ENCODE measurements at places on chromosomes 3 and 15. TPM values are rescaled to one million over a fixed set of nuclear protein-coding genes. Genes with fewer than 3 reads are reported as not detected.

DNA sequence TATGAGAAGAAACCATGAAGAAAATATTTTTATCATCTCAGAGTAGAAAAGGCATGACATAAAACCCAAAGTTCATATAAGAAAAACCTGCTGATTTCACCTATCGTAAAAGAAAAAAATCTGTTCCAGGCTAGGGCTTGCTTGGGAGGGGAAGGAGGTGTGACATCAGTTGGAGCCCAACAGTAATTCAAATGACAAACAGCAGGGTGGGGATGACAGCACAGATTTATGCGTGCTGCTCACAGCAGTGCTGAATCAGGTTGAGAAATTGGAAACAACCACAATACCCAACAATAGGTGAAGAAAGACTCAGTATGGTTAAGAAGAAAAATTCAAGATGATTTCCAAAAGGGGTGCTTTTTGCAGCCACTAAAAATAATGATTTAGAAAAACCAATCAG, 172.4 kb downstream of the PDE8A start:
- no peak for ATAC-seq

DNA sequence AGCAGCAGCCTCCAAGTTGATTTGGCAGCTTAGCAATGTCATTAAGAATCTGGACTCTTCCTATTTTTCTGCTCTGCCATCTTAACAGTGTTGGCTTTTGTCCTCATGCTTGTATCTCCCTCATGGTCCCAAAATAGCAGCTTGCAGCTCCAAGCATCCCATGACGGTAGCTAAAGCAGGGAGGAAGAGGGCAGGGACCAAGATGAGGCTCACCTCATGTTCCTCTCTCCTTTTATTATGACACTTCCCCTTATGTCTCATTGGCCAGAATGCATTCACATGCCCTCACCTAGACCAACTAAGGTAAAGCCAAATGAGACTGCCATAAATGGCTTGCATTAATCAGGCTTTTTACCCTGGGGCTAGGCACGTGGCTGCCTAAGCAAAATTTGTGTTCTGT, 382.4 kb downstream of the SHQ1 start:
- ATAC-seq: no peak

GRCh38 chr3:43606284-43606683, 15.5 kb downstream of the ANO10 start:
- no peak for ATAC-seq

DNA sequence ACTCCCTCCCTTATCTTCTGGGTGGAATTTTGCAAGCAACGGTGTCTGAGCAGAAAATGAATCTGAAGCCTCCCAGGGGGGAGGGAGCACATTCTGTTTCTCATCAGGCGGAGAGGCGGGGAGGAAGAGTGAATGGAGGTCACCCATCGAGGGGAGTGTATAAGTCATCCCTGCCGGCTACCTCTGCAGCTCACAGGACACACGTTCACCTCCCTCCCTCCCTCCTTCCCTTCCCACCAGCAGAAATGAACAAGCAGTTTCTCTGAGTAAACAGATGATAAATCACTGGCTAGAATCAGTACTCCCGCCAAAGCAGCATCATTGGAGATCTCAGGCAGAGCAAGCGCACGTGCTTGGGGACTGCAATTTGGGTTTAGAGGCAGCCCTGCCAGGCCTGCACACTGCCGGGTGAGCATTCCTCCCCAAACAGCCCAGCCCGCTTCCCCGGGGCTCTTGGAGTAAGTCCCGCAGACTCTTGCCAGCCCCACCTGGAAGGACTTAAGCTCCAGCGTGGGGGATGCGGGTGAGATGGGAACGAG, 38.3 kb downstream of the CPN2 start:
- peak; percentile 60 for ATAC-seq

GRCh38 chr3:184295771-184296170, 3.3 kb upstream of the PSMD2 start:
- ATAC-seq: no peak

The GABRR3 gene
- total RNA-seq: not detected

GRCh38 chr3:32455609-32456428, 46.8 kb downstream of the CMTM6 start:
- ATAC-seq: no peak

DNA sequence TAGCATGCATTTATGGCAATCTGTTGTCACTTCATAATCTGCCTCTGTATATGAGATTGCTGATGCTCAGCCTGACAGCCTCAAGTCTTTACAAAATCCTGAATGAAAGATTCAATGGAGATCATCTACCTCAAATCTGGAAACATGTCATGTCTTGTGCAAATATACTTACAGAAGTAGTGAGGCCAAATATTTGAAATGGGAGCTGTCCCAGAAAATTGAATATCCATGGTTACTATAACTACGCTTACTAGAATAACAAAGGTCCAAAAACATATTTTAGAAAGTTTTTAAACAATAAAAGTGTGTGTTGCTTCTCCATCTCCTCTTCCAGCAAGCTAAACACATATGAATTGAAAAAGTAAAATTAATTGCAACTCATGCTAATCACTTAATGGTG, 133.2 kb upstream of the DPH6 start:
- no peak for ATAC-seq

GRCh38 chr15:72554471-72555425, 80.6 kb downstream of the ARIH1 start:
- ATAC-seq: no peak

- ATAC-seq: no peak
Observed at GRCh38 chr3:15307580-15307979, 24.8 kb downstream of the SH3BP5 start.

- no peak for ATAC-seq
Observed at GRCh38 chr3:28598165-28598564, 249.5 kb upstream of the AZI2 start.

DNA sequence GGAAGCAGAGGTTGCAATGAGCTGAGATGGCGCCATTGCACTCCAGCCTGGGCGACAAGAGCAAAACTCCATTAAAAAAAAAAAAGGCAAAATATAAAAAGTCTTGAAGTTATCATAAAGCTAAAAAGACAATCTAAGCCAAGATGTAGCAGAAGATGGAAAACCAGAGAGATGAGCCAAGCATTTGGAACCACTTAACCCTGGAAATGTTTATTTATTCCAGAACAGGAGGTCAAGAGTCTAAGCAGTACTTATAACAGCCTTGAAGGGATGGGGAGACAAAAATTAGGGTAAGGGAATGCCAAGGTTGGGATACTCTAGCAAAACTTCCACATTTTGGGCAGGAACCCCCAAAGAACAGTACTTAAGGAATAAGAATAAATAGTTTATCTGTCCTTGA, 30.1 kb downstream of the FAIM start:
- no peak for ATAC-seq

GRCh38 chr15:93319121-93319814, 230.3 kb upstream of the RGMA start:
- ATAC-seq: no peak

The SERINC4 gene
- not detected for total RNA-seq

DNA sequence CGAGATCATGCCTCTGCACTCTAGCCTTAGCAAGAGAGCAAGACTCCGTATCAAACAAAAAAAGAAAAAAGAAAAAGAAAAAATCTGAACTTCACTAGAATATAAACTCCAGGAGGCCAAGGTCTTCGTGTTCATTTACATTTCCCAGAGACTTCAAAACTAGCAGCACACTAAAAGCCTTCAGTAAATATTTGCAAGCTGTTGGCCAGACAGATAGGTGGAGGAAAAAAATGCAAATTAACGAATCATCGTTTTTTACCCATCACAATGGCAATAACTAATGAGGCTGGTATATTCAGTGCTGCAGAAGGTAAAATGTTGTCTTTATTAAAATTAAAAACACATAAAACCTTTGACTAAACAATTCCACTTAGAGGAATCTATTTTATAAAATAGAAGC, 80.6 kb downstream of the CLASP2 start:
- ATAC-seq: no peak

The SERPINI2 gene
- not detected for total RNA-seq

The GPX1 gene
- total RNA-seq: 285 TPM

- ATAC-seq: peak; percentile 72
Observed at GRCh38 chr15:69414701-69415167, 585 bp downstream of the KIF23 start.

- no peak for ATAC-seq
Observed at GRCh38 chr15:100759106-100759505, 120.5 kb upstream of the ALDH1A3 start.

DNA sequence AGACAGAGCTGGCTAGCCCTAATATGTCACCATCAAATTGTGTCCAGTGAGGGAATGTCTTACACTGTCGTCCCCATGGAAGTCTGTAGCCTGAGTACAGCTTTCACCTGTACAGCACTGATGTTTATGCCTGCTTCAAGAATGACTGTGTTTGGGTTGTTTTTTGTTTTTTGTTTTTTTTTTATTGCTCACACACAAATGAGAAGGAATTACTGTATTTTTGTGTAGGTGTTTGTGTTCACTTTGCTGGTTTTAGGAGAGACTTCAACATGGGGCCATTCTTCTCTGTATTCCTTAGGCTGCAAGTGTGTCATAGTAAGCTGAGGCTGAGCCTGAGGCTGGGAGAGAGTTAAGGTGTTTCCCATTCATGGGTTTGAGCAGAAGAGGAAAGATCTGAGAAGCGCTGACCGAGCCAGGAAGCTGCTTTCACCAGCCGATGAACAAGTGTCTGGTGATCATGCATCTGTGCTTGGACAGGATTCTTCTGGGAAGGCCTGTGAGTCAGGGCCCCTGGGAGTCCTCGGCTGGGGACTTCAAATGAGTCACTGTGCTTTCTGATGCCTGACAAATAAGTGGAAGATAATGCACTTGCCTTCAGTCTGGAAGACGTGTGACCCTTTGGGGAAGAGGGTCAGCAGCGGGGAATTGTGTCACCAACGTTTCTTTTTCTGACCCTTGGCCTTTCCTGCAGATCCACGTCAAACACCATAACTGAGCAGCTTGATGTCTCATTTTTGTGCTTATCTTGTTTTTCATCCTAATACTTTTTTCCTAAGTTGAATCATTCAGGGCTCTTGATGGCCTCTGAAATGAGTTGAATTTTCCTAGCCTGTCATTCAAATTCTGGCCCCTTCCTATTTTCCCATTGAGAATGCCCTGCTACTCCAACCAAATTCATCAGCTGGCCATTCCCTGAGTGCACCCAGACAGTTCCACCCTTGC, 36.7 kb upstream of the ZBTB38 start:
- peak; percentile 89 for ATAC-seq

DNA sequence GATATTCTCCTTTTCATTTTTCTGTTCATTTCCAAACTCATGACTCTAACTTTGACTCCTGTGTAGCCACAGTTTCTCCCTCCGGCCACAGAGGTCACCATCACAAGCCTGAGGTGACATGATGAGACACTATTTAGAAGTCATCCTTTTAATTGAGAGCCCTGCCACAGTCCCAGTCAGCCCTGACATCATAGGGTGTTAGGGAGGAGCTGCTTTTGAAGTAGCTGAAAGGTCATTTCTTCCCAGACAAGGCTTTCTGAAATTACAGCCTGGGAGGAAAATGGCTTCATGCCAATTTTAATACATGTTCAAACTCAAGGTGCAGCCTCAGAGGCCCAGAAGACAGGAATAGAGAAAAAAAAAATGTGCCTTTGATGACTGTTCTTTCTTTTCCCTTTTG, 532.8 kb upstream of the TGFBR2 start:
- ATAC-seq: no peak

The COL7A1 gene
- 1.7 TPM for total RNA-seq

GRCh38 chr3:50616003-50616769, 765 bp upstream of the MAPKAPK3 start:
- ATAC-seq: peak; percentile 50

The SLC25A38 gene
- 24.9 TPM for total RNA-seq

GRCh38 chr15:81296673-81297072, 27.3 kb downstream of the STARD5 start:
- peak; percentile 32 for ATAC-seq

DNA sequence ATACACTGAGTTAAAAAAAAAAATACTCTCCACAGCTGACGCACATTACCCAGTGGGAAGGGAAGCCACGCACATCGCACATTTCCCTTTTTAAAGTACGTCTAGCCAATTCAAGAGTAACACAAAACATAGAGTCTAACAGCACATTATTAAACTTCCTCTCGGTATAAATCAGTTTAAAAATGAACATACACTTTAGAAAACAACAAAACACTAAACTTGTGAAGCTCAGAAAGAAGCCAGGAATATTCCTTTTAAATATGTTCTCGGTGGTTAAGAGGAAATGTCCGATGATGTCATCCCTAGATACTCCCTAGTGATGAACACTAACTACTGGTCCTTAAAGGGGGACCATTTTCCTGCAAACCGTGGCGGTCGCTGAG, 721 bp downstream of the MYEF2 start:
- ATAC-seq: peak; percentile 81

- ATAC-seq: no peak
Observed at GRCh38 chr15:99955181-99955525, 221.9 kb upstream of the LYSMD4 start.

DNA sequence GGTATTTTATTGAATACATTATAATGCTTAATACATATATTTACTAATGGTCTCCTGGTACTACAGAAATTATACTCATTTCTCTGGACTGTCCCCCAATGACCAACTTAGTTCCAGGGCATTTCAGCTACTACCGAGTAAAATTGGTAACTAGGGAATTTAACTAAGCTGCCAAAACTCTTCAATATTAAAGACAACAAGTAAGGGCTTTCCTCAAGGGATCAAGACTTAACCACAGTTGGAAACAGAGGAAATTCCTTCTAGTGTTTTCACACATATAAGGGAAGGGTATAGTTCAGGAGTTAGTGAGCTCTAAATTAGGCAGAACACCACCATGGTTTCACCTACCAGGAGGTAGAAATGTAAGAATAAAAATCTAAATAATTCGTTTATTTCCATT, 357.4 kb downstream of the TBL1XR1 start:
- ATAC-seq: no peak

DNA sequence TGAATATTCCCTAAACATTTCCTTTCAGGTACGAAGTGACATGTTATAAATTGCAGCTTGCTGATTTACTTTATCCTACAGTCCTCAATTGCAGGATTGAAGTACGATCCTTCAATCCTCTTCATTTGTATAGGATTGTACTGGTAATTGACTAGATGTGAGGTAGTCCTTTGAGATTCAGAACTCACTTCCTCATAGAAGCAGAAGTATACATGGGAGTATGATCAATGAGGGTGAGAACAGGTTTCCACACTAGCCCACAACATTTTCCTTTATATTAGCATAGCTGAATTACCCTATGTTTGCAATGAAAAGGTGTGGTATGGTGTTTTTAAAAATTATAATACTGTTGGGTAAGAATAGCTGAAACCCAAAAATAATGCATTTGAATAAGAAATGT, 160.0 kb upstream of the UMPS start:
- no peak for ATAC-seq

DNA sequence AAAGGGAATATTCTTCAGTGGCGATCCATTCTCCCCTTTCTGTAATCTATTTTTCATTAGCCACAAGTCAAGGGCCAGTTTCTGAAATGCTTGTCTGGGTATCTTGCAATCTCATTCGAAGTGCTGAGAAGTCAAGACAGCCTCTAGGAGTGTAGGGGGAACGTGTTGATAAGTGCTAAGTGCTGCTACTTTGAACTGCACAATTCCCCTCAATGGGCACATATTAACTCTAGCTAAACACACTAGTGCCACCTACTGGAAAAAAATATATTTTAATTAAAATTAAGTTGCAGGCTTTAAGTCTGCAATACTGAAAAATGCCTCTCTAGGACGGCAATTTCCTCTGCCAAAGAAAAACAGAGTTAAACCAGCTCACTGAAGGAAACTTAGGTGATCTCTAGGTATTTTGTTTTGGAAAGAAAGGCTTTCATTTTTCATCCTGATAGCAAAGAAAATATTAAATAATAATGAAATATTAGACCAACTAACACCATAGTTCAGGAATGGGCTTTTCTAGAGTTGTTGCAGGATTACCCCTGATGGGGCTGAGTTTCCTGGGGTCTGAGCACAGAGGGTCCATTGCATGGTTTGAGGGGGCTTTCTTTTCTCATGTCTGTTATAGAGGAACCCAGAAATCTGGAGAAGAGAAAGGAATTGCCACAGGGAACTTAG, 181.9 kb upstream of the KBTBD8 start:
- ATAC-seq: peak; percentile 48

The SCN11A gene
- total RNA-seq: 0.57 TPM

The ACKR4 gene
- not detected for total RNA-seq

All from gastroesophageal sphincter (tissue), 4 donors.